GM23338 (cell line): ENCODE measurements at places on chromosomes 12 and 14.
A peak's percentile ranks its signal among the peaks of the same experiment; 100 is the strongest.

DNA sequence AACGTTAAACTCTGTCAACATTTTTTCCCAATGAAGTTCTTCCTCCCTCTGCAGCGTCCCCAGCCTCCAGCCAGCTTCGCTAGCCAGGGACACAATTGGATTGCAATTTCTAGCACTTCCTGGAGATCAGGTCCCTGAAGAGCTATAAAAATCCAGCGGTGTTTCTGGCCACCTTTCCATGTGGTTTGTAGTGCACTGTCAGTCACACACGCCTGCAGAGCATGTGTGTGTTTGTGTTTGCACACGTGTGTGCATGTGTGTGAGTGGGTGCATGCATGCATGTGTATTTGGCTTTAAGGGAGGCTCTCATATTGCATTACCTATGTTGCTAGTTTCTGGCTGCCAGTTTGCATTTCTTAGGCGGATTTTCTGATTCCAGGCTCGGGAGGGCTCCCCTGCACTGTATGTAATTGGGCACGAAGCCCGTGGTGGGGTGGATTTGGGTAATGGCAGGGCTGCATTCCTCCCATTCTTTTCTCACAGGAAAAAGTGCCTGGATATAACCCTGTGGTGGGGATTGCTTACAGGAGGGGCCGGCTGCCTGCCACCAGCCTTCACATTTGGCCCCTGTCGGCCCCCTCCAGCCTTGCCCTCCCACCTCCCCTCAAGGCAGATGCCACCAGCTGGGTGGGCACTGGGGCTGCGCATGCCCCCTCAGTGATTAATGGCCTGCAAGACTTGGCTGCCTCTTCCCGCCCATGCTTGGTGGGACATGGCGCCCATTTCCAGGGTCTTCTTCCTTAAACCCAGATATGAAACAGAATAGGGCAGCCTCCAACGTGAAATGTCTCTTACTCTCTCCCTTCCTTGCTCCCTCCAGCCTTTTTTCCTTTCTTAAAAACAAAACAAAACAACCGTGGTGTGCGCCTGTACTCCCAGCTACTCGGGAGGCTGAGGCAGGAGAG is 74.0 kb downstream of the TSPAN9 start:
- peak; percentile 63 for DNase-seq

- DNase-seq: peak; percentile 29
Observed at GRCh38 chr14:52735921-52736489, 6.0 kb downstream of the STYX start.

GRCh38 chr14:105336477-105337287 is 22.1 kb downstream of the PACS2 start:
- no peak for DNase-seq

DNA sequence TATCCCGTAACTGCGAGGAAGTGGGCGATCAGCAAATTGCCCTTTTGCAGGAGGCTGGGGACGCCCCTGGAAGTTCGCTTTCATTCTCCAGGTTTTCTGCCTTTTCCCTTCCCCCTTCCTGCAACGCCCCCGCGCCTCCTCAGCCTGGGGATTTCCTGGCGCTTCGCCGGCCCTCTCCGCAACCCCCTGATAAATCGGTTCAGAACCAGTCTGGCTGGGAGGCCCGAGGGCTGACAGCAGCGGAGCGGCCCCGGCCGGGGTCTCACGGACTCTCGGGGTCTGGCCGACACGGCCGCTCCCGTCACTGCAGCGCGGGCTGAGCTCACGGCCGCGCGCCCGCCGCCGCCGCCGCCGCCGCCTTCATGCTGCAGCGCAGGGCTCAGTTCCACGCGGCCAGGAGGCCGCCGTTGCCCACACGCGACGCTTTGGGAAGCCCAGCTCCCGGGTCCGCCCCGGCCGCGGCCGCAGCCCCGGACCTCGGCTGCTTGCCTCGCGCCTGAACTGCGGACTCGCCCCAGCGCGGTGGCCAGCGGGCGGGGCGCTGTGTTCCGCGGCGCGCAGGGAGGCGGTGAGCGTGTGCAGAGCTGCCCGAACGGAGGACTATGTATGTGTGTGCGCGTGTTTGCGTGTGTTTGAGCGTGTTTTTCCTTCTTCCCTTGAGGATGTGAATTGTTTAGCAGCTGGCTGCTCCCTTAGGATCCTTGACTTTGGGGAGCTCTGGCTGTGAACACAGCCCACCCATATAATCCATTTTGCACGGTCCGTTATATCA is at the start of gene LRFN5:
TSS of gene LRFN5 (plus strand) at position 345 of the 772 bp plus-strand sequence.
- DNase-seq: peak; percentile 74

DNA sequence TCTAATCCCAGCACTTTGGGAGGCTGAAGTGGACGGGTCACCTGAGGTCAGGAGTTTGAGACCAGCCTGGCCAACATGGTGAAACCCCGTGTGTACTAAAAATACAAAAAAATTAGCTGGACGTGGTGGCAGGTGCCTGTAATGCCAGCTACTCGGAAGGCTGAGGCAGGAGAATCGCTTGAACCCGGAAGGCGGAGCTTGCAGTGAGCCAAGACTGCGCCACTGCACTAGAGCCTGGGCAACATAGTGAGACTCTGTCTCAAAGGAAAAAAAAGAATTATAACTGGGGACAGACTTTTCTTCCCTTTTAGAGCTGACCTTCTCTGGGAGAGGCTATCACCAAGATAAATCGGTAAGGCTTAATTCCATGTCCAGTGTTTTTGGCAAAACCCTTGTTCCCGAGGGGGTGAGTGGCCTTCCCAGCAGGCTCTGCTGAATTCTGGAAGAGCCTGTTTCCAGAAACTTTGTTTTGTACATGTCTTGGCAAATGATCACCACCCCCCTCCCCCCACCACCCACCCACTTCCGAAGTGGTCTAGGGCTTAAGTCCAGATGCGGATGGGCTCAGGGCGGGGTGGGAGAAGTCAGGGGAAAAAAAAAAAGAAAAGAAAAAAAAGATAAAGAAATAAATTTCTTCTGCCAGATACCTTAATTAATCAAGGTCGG is 32.3 kb upstream of the DEGS2 start:
- no peak for DNase-seq

GRCh38 chr12:108884116-108885012 is 4.5 kb downstream of the DAO start:
- peak; percentile 82 for DNase-seq

DNA sequence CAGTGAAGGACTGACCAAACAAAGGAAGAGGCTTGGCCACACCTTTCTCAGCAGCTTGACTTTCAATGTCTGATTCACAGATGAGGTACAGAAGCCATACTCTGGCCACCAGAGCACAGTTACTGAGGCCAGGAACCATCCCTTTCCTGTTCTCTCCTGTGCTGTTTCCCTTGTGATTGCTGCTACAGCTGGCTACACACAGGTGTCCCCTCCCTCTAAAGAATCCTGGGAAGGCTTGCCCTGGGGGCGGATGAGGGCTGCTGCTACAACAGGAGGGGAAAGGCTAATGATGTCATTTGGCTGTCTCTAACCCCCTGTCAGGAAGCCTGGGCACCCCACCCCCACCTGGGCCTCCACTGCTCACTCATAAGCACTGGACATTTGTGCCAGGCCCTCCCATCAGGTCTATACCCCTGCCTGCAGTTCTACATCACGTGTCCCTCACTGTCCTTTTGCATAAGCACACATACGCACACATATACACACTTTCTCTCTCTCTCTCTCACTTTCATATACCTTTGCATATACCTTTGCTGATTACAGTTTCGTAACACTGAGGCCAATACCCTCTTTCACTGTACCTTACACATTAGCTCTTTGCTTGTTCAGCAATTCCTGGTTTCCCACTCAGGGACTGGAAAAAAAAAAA is 41.4 kb downstream of the PRPF40B start:
- no peak for DNase-seq

DNA sequence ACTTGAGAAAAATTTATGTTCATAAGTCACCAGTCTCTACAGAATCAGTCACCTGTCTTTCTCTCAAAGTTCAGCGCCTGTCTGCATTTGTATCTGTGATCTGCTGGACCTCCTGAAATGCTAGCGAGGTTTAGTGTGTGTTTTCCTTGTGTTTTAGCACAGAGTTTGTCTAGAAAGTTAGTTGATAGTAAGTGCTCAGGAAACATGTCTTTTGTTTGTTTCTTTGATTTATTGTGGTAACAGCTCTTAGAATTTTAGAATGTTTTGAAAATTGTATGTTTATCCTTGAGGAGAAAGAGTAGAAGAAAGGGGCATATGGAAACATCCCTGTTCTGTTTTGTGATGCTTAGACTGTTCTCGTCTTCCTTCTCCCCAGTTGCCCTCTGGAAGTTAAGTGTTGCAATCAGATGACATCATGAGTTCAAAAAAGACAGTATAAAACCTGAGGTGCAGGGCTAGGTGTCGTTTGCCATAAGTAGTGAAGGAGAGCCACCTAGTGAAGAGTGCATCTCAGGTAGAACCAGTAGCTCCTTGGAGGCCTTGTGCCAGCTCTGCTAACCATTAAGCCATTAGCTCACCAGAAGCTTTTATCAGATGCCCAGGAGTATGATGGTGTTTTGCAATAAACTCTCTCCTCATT is 44.8 kb downstream of the FBXW8 start:
- peak; percentile 15 for DNase-seq

- DNase-seq: no peak
Observed at GRCh38 chr12:107058190-107058589, 35.2 kb downstream of the CRY1 start.

GRCh38 chr12:132125736-132126135 is 18.4 kb downstream of the DDX51 start:
- no peak for DNase-seq

GRCh38 chr12:112559784-112560183 is 141.0 kb downstream of the PTPN11 start:
- no peak for DNase-seq

DNA sequence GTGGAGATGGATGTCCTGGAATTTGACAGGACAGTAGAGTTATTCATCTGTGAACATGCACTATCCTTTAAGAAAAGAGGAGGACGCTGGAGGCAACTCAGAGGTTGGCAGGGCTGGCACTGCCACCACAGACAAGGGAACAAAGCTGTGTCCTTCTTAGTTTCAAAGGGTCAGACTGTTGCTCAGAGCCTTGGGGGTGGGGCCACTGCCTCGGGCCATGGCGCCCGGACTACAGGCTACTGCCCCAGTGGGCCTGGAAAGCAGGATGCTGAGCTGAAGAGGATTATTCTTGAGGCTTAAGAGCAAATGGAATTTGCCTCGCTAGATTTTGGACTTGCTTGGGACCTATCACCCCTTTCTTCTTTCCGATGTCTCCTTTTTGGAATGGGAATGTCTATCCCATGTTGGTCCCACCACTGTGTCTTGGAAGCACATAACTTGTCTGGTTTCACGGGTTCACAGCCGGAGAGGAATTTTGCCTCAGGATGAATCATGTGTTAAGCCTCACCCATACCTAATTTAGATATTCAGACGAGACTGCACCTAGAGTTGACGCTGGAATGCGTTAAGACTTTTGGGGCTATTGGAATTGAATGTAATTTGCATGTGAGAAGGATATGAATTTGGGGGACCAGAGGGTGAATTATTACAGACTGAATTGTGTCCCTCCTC is 114.8 kb upstream of the RFLNA start:
- DNase-seq: no peak

DNA sequence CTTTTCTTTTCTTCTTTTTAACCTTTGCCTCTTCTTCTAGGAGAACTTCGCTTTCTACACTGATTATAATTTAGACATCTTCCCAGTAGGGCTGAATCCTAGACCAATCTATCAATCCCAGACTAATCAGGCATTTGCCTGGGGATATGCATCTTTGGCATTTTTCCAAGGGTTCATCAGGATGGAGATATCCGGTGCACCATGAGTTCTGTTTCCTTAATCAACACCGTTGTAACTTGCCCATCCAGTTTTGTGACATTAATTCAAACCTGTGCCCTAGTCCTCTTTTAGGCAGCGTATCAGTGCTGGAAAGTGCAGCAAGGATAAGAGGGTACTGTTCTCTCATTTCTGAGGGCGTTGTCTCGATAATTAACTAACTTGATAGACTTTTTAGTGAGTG is 617 bp upstream of the MGP start:
- no peak for DNase-seq

DNA sequence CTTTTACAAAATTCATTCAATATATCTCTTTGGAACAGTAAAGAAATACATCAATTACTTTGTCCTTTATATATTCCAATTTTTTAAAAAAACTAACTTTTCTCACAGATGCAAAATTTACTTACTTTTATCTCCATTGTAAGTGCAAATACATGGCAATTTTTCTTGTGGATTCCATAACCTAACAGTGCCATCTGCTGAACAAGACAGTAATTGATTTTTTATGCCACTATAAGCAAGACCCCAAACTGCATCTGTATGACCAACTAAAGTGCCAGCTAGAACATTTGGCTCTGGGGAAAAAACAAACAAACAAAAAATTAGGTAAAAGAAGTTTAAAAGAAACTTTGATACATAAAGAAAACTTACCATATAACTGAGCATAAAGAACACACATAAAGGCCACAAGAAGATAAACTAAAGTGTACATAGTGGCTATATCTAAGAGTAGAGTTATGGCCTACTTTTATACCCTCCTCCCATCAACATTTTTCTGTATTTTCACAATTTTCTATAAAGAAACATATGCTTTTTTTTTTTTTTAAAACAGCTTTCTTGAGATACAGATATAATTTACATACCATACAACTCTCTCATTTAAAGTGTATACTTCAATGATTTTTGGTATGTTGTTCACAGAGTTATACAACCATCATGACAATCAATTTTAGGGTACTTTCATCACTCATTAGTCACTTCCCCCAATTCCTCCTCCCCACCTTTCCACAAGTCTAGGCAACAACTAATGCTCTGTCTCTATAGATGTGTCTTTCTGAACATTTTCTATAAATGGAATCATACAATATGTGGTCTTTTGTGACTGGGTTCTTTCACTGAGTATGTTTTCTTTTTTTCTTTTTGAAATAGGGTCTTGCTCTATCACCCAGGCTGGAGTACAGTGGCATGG is 32.6 kb downstream of the COCH start:
- DNase-seq: no peak

DNA sequence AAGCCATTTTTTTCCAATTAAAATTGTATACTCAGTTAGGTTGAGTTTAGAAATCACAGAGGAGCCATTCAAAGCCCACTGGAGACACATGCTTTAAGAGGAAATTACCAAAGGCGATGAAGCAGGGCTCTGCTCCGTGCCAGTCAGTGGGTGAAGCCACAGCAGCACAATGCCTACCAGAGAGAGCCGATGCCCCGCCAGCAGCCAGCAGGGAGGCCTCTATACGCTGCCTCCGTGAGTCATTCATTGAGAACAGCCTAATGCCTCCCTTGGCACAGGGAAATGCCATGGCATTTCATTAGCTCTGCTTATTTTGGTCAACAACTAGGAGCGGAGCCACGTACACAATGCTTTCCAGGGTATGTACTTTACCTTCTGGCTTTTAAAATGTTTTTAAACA is 197.8 kb upstream of the FRMD6 start:
- no peak for DNase-seq
